ENCODE measurements at places on chromosomes 7 and 10. TPM values are rescaled to one million over a fixed set of nuclear protein-coding genes. Genes with fewer than 3 reads are reported as not detected.

The MRLN gene
- not detected for polyA plus RNA-seq

The CC2D2B gene
- 0.77 TPM for polyA plus RNA-seq

The FAM25A gene
- polyA plus RNA-seq, result not detected

The SEMA3C gene
- 10.1 TPM for polyA plus RNA-seq

The TSPAN13 gene
- 16.1 TPM for polyA plus RNA-seq

The PURB gene
- 6.9 TPM for polyA plus RNA-seq

The ECHDC3 gene
- polyA plus RNA-seq, result 62.3 TPM

The ABCB4 gene
- 5.4 TPM for polyA plus RNA-seq

The CYP2C9 gene
- 0.18 TPM for polyA plus RNA-seq

The FEZF1 gene
- not detected for polyA plus RNA-seq

The TYW1B gene
- 1.9 TPM for polyA plus RNA-seq

- peak; percentile 37 for DNase-seq
Observed at GRCh38 chr10:71473671-71474599, 77.2 kb downstream of the CDH23 start.

GRCh38 chr10:22704942-22705341 is 9.4 kb downstream of the PIP4K2A start:
- DNase-seq, result no peak

- DNase-seq, result no peak
Observed at GRCh38 chr10:64112701-64113355, 591.6 kb downstream of the REEP3 start.

GRCh38 chr10:44909910-44910309 is 1.2 kb upstream of the TMEM72 start:
- DNase-seq, result no peak

DNA sequence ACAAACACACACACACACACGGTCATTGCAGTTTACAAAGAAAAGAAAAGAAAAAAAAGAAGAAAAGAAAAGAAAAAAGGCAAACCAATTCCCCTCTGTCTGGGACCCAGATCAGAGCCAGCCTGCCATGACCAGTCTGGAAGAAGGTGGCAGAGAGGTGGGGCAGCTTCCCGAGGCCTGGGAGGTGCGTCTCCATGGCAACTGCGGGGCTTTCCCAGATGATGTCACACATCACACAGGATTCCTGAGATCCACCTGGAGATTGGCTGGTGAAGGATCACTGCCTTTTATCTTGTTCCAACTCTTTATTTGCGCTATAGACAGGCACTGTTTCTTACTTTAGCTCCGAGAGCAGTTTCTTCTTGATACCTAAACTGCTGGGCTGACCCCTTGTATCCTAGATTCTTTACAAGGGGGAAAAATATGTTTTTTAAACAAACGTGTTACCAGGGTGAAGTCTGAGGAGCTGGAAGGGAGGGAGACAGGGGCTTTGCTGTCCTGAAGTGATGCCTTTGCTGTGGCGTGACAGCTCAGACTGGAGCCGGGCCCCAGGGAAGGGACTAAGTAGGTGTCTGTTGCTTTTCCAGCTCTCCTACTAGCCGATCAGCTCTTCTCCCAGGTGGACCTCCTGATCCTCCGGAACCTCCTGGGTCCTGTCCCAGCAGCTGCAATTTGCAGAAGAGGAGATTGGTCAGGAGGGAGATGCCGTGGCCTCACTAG is 298.5 kb downstream of the KLF6 start:
- no peak for DNase-seq

- DNase-seq, result no peak
Observed at GRCh38 chr10:106301146-106301545, 863.4 kb downstream of the SORCS1 start.

- no peak for DNase-seq
Observed at GRCh38 chr10:70666960-70667798, 5.1 kb upstream of the ADAMTS14 start.

- no peak for DNase-seq
Observed at GRCh38 chr10:111037858-111038257, 39.0 kb upstream of the ADRA2A start.

DNA sequence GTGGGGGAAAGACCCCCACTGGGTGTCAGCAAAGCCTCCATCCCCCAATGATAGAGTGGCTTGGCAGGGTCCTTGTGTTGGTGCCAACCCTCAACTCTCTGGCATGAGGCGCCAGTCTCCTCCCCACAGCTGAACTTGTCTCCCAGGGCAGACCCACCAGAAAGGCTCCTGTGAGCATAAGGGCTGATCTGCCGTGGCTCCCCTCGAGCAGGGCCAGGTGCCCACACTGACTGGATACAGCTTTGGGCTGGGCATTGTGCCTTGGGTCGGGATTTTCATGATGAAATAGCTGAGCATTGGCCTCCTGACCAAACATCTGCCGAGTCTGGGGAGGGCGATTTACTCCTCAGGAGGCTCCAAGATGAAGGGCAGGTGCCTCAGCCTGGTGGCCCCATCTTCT is 68.1 kb upstream of the NPTX2 start:
- no peak for DNase-seq

DNA sequence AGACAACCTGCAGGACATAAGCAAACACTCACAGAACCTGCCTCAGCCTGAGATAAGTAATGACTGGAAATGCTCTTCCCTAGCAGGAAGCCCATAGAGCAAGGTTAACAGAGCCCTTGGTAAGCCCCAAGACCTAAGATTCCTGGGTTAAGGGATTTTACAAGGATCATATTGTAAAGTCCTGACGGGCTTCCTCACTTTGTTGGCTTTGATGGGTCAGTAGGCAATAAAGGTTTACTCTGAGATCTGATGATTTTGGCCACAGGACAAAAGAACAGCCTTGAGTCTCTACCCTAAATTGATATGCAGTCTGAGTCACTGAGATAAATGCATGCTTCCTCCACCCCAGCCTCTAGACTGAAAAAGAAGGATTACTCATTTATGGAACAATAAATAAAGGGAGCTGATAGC is 270.8 kb downstream of the HTR7 start:
- no peak for DNase-seq

DNA sequence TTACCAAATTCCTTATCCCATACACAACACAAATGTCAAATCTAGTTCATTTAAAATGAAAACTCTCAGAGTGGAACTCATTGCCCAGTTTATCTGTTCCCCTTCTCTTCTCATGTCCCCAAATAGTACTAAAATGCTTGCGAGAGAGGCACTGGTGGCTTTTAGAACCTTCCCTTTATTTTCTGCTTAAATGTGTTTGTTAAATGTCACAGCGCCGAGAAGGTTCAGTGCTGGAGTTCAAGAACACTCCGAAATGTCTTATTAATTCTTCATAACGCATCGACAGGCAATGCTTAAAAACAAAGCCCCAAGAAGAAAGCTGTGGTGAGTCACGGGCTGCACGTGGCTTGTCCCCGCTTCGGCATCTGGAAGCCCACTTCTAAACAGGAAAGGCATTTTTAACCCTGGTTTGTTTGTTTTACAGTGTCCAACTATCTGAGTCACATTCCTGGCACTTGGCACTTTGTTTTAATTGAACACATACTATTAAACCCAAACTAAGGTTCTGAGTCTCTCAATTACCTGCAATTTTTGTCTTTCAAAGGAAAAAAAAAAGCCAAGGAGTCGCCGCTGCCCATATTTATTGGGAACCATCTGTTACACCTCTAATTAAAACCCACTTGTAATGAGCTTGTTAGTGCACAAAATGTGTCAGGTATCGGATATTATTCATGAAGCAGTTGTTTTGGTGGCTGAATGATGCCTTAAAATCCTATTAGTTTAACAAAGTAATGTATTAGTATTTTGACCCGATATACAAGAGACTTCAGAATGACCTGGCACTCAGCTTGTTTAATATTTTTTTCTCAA is 49.9 kb upstream of the MGMT start:
- no peak for DNase-seq

GRCh38 chr7:84248267-84248666 is 53.7 kb upstream of the SEMA3A start:
- no peak for DNase-seq

- peak; percentile 24 for DNase-seq
Observed at GRCh38 chr10:72186258-72186981, 29.4 kb upstream of the ANAPC16 start.

- DNase-seq, result no peak
Observed at GRCh38 chr10:8312781-8313180, 258.3 kb downstream of the GATA3 start.

GRCh38 chr10:112059220-112059619 is 124.3 kb downstream of the GPAM start:
- DNase-seq, result no peak

DNA sequence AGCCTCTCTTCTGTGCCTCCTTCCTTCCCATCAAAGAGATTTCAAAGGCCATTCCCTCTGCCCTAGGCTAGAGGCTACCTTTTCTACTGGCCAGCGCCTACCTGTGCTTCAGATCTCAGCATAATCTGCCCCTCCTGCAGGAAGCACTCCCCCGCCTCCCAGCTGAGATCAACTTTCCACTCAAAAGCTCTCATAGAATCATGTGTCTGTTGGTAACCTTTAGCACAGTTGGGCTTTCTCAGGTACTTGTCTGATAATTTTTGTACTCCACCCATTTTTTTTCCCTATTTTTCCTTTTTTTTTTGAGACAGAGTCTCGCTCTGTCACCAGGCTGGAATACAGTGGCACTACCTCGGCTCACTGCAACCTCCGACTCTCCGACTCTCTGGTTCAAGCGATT is 231.0 kb upstream of the PRSS58 start:
- DNase-seq, result no peak

DNA sequence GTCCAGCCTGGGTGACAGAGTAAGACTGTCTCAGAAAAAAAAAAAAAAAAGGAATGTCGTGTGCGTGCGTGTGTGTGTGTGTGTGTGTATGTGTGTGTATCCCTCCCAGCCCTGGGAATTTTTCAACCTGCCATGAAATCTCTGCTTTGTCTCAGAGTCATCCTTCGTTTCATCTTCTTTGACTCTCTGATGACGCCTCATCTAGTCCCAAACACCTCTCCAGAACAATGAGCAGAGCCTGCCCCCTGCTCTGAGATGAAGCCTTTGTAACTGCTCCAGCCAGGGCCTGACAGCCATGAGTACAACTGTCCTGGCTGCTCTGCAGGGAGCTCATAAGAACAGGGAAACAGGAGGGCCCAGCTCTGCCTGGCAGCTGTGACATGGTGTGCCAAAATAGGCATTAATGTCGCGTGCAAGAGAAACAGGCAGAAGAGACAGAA is 149.5 kb downstream of the FAM107B start:
- no peak for DNase-seq

DNA sequence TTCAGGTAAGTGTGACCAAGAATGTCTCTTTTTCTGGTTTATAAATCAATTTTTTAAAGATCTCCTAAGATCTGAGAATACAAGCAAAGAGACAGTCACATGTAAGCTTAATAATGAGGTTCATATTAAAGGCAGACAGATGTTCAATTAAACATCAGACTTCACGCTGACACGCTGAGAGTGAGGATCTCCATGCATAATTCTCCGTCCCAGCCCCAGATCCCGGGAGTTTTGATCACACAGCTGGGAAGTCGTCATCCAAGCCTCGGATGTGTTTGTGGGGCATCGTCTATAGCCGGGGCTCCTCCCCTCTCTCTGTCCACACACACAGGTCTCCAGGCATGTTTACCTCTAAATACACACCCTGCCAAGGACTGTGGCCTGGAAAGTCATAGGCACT is 223.2 kb downstream of the PTPRN2 start:
- no peak for DNase-seq

DNA sequence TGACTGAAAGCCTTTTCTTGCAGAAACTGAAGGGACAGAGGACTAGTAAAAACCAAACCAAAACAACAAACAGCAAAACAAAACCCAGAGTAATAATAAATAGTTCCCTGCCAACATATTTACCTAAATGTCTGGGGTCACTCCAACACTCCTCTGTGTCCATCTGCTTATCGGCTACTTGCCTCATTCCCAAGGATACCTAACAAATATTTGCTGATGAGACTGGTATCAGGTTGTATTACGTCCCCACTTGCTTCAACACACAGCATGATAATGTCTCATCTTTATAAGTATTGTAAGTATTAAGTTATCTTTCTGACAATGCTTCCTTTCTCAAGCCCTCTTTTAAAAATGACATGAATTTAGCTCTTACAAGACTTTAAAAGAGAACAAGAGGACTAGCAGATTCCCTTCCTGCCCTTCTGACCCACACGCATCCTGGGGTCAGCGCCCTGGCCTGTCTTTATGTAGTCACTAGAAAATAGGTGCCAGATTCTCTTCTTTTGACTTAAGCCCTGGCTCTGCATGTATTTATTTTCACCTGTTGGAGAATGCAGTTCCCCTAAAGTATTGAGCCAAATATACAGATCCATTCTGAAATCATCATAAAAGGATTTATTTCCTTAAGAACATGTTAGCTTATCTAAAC is 110.2 kb downstream of the SEM1 start:
- no peak for DNase-seq

- DNase-seq, result peak; percentile 94
Observed at GRCh38 chr10:88880282-88881076, 434 bp downstream of the STAMBPL1 start.

DNA sequence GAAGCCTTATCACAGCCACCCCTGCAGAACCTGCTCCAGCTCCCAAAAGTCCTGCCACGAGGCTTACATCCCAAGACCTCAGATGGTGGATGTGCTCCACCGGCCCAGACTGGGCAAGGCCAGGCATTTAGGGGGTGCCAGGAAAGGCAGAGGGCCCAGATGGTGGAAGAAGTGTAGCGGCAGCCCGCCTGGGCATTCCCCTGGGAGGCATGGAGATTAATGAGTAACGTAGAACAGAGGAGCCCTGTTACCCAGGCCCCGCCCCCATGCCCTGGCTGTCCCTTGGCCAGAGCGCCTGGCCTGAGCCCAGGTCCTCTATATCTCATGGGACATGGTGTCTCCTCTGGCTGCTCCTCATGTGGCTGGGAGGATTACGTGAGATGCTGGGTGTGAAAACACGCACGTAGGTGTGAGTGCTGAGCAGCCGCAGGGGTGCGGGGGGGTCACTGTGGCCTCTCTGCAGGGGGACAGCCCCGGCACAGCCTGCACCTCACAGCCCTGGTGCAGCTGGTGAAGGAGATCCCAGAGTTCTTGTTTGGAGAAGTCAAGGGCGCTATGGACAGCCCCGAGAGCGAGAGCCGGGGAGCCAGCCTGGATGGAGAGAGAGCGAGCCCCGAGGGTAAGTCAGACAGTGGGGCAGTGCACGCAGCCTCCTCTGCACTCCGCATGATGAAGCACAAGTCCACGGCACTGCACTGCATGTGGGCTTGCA is 52.9 kb downstream of the ZNF467 start:
- peak; percentile 94 for DNase-seq

DNA sequence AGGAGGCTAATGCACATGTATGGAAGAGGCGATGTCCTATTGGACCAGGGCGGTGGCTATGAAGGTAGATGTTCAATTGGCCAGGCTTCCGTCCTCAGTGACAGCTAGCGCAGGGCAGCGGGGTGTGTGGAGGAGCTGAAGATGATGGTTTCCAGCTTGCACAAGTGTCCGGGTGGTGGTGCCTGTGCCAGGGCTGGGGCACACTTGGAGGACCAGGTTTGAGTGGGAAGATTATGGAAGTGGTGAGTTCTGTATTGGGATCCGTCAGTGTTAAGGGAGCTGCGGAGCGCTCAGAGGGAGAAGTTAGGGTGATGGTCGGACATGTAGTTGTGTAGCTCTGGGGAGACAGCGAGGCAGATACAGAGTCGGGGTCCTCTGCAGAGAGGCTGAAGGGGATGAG is 8.5 kb upstream of the TBL2 start:
- no peak for DNase-seq

Data from right cardiac atrium (tissue), 5 donors.